ENCODE measurements at places on chromosomes 7 and 10.

GRCh38 chr7:100434297-100435144, 1.8 kb downstream of the PPP1R35 start:
- no peak for DNase-seq

DNA sequence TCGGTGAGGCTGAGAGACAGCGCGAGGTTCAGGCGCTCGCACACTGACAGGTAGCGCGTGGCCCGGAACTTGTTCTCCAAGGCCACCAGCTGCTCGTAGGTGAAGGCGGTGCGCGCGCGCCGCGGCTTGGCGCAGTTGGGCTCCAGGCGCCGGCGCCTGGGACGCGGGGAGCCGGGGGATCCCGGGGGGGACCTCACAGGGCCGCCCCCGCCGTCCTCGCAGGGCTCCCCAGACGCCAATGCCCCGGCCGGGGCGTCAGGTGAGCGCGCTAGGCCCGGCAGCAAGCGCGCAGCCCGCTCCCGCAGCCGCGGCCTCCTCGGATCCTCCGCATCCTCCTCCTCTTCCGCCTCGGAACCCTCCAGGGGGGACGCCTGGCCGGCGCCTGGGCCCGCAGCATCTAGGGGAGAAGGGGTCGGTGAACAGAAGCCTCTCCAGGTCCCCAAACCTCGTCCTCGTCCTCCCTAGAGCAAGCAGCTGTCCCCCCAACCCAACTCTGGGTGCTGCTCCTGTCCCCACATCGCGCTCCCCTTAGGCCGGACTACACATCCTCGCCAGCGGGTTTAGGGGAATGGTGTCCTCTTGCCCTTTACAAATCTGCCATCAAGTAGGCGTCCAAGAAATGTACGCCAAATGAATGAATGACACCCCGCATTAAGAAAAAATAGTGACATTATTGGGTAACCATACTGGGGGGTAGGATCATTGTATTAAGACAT, 1.9 kb downstream of the NKX1-2 start:
- no peak for DNase-seq

- no peak for DNase-seq
Observed at GRCh38 chr7:137539111-137539715, 195.7 kb upstream of the PTN start.

DNA sequence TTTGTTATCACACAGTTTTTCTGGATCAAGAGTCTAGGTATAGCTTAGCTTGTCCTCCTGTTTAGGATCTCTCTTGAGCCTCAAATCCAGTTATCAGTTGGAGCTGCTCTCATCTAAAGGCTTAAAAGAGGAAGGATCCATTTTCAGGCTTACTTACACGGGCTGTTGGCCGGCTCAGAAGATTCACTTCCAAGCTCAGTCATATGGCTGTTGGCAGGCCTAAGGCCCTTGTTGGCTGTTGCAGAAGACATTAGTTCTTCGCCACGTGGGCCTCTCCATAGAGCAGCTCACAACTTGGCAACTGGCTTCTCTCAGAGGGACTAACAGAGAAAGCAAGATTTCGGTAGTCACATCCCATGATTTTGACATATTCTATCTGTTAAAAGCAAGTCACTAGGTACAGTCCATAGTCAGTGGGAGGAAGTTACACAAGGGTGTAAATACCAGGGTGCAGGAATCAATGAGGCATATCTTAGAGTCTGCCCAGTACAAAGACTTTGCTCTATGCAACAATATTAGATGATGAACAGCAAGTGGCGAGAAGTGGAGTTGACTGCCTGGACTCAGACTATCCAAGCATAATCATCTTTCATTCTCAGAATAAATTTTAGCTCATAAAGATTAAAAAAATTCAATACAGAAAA, 280.1 kb upstream of the MBL2 start:
- DNase-seq: no peak

- DNase-seq: peak; percentile 65
Observed at GRCh38 chr7:2100278-2101208, 132.2 kb downstream of the MAD1L1 start.

DNA sequence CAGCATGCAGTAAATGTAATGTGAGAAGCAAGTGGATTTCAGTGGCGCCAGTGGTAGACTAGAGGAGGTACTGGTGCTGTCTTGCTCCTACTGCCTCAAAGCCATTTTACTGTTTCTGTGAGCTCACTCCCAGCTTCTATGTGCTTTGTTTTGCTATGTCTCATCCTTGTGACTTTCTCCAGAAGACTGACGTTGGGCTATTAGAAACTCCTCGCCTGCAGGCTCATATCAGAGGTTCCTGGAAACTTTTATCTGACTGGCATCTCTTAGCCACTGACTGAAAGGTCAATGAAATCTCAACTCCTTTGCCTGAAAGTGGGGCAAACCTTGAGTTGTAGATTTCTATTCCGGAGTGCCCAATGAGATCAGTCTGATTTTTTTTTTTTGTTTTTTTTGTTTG, 66.4 kb upstream of the SORCS1 start:
- no peak for DNase-seq

- DNase-seq: no peak
Observed at GRCh38 chr7:29896685-29897411, 90.5 kb downstream of the WIPF3 start.

GRCh38 chr7:63521-64021, 128.8 kb upstream of the FAM20C start:
- no peak for DNase-seq

All from GM10248 (cell line).